ENCODE measurements at places on chromosomes 2 and 18.

GRCh38 chr2:71923887-71924533 lies 223.7 kb downstream of the CYP26B1 start:
- peak; percentile 7 for DNase-seq

DNA sequence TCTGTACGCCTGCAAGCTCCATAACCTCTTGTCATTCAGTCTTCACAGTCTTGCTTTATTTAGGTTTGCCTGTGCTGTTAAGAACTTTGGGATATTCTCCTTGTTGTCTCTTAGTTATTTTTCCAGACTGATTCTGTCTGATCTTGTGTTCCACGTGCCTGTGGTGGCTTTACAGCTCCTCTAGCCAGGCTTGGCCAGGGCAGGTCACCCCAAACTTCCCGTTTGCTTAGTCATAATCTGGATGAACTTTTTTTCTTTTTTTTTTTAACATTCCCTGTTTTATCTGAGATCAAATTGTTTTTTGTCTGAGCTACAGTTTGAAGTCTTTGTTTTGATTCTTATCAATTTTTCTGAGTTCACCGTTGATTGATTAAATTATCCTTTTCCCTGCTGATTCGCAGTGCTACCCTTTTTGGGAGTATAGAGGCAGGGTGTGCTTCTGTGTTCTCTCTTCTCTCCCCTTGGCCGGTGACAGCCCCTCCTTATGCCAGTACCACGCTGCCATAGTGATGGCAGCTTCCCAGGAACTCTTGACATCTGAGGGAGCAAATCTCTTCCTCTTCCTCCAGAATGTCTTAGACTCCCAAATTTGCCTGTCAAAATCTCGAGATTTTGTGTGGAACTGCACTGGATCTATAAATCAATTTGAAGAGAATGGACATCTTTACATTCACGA lies 2.5 kb downstream of the SP100 start:
- no peak for DNase-seq

DNA sequence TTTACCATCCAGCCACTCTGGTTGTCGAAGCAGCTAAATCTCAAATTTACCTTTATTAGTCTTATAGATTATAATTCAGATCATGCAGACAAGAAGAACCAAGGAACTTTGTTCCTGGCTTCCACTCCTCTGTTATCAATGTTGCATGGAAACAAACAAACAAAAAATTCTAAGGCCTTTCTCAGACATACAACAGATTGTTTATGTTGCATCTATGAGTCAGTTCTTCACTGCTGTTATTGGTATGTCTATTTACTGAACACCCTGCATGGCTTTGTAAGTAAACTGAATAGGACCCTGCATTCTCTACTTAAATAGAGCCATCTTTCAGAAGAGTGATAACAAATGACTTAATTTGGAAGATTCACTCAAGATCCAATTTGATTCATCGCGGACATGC lies 1.6 kb upstream of the ANKRD44 start:
- DNase-seq: no peak

GRCh38 chr18:21123290-21123926 lies 11.8 kb upstream of the ROCK1 start:
- DNase-seq: no peak

- DNase-seq: no peak
These were observed 176.3 kb downstream of the ALPK2 start for GRCh38 chr18:58452454-58453166.

DNA sequence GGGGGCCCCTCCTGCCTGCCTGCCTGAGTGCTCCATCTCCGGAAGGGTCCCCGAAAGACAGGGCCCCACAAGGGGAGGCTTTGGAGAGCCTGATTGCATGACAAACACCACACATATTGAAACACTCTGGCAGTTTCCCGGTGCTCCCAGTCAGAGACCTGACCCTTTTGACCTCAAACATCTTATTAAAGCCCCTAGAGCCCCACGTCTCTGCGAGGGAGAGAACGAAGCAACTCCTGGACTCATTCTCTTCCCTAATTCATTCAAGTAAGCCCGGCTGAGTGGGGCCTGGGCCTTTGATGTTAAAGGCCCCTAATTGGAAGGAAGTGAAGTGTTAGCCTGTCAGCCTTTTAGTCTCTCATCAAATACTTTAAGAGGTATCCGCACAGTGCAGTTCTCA lies 335.6 kb downstream of the CYRIA start:
- DNase-seq: no peak

- DNase-seq: no peak
These were observed 410.0 kb upstream of the KCNH7 start for GRCh38 chr2:163248376-163249253.

GRCh38 chr2:33219850-33220275 lies 256.6 kb upstream of the RASGRP3 start:
- DNase-seq: no peak

GRCh38 chr2:26172871-26173775 lies at the start of gene GAREM2:
Gene GAREM2 (plus strand): TSS chr2:26173088. CDS start chr2:26173221, 133 bp downstream.
- DNase-seq: no peak

DNA sequence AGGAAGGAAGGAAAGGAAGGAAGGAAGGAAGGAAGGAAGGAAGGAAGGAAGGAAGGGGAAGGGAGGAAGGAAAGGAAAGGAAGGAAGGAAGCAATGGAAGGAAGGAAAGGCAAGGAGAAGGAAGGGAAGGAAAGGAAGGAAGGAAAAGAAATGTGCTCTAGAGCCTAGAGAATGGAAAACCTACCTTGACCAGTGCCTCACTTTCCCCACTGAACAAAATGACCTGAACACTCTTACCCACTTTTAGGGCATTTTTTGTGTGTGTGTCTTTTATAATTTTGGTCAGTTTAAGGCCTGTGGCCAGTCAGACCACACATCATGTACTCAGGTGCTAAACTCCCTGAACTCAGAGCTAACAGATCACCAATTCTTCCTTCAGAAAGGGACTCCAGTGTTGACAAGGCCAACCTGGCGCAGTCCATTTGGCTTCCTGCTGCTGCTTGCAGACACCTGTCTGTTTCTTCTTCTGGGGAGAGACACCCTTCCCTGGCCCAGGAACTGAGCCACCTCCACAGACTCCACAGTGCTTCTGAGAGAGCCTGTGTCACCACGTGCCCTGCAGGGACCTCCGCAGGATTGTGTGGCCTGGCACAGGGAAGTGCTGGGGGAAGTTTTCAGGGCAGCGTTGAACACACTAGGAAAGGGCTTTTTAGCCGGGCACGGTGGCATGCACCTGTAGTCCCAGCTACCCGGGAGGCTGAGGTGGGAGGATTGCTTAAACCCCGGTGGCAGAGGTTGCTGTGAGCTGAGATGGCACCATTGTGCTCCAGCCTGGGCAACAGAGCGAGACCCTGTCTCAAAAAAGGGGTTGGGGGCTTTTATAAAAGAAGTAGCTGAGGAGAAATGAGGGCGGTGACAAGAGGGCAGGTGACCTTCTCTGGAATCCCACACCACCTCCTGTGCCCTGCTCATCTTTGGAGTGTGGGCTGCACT lies 57.2 kb downstream of the DDX1 start:
- no peak for DNase-seq

GRCh38 chr2:9463698-9464034 lies 10.7 kb upstream of the IAH1 start:
- no peak for DNase-seq

GRCh38 chr2:12504443-12504842 lies 212.3 kb upstream of the TRIB2 start:
- no peak for DNase-seq

GRCh38 chr2:10915731-10916276 lies 4.1 kb downstream of the KCNF1 start:
- DNase-seq: no peak

GRCh38 chr2:25489631-25490030 lies 147.9 kb upstream of the DNMT3A start:
- DNase-seq: no peak

DNA sequence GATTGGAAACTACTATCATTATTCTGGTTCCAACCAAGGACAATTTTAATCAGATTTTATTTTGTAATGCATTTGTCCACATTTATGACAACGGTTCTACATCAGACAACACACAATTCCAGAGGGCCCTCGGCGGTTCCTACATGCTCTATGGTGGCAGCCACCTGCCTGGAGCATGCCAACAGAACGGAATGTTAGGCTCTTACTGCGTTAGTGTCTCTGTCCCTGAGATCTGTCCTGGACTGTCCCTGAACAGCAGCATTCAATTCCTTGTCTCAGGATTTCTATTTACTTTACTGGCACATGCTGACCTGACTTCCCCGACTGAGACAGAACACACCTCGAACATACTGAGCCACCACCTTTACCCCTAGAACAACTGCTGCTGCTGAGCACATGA lies 117.7 kb downstream of the CCBE1 start:
- no peak for DNase-seq

DNA sequence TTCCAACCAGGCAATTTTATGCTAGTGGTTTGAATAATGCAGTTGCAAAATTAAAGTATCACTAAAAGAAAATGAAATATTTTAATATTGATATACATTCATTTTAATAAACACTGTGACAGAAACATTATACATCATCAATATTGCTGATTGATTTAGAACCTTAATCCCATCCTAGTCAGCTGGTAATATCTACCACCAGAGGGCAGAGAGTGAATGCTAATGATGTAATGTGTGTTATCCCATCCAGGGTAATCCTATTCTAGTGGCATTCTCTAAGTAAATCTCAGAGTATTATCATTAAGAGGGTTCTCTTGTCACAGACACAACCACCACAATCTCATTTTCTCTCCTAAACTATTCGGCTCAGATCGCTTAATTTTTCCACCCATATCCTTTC lies 477.4 kb downstream of the CPS1 start:
- no peak for DNase-seq

DNA sequence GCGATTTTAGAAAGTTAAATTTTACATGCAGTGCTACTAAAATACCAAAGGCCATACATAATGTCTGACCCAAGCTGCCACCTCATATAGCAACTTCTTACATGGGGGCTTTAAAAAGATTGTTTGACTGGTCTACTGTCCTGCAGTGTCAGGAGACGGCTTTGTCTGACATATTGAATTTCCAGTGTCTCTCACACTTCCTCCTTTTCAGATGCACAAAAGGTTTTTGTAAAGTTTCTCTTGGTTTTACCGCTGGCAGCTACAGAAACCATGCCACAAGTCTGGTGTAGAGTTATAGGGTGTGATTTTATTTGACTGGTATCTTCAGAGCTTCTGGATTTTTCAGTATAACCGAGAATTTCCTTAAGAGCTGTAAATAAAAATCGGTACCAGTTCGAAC lies 1.1 kb upstream of the ASAP2 start:
- DNase-seq: no peak

- no peak for DNase-seq
These were observed 23.3 kb downstream of the SLC30A6 start for GRCh38 chr2:32189011-32189410.

DNA sequence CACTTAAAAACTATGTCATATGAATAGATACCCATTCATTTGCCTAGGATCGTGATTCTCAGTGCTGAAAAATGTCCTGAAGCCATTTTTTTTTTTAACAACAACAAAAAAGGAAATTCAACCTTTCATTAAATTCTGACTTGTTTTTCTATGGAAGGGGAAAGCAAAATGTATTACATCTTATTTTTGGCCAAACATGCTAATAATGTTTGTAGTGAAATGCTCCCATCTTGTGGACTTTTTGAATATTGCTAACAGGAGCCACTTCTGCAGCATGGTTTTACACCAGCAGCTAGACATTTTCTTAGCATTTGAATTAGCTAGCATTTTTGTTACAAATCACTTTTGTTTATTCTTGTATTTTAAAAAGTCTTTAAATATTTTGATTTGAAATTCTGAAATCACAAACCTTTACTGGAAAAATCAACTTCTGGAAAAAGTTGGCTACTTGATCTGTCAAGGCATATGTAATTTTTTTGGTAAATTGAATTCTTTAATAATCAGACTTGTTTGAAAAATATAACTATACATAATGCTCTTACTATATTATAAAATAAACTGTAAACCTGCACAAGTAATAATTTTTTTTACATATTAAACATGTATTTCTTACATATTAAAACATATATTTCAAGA lies 75.8 kb downstream of the KIDINS220 start:
- DNase-seq: no peak

All from stimulated activated CD4-positive, alpha-beta T cell treated with anti-CD3 and anti-CD28 coated beads, Interleukin-1b, Interleukin-23, amount 100 ng/mL, for 1 hour (primary cell).